HuH-7.5 (cell line): ENCODE measurements at places on chromosomes 7 and 10.

DNA sequence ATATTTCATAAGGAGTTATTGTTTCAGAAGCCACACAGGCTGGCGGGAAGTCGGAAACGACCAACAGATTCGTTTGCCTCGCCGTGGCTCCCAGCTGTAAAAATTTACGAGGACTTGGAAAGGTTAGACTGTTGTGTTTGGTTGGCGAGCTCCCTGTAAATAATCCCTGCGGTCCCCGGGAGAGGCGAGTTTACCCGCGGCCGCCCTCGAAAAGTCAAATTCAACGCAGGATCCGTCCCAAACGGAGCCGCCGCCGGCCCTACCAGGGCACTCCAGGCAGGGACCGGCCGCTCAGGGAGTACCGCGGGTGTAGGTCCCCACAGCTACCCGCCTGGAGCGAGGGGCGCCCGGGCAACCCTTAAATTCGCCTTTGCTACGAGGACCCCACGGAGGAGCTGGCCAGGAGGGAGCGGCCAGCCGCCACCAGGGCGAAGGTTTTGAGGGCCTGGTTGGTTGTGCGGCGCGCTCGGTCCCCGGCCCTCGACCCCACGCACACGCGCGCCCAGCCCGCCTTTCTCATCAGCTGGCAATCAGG, 726 bp upstream of the HOXA9 start:
- no peak for DNase-seq

- no peak for DNase-seq
These were observed 3.6 kb upstream of the HTR5A start for GRCh38 chr7:155066417-155066950.

GRCh38 chr10:15200626-15201025, 32.1 kb upstream of the NMT2 start:
- peak; percentile 33 for DNase-seq

- no peak for DNase-seq
These were observed 21.8 kb downstream of the STN1 start for GRCh38 chr10:103896225-103896624.

- DNase-seq, result no peak
These were observed 135.8 kb upstream of the TMEM72 start for GRCh38 chr10:44775402-44775741.

DNA sequence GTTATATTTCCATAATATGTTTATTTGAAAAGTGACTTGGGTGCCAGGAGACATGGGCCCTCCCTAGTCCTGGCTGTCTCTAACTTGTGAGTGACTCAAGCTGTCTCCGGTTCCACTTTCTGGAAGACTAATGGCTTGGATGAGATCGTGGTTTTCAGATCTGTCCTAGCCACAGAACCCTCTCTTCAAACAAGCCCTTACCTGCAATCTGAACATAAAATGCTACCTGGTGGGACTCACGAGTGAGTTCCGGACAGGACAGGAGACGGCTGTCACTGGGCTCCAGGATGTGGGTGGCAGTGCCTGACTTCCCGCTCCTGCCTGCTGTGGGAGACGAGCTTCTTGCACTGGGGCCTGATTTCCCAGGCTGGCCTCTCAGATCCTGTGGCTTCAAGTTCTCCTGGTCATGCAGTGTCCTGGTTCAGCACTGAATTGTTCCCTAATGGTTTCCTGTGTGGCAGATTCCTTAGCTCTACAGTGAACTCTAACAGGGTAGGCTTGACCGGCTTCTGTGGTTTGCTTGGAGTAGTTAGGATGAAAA, 26.0 kb upstream of the PFKFB3 start:
- no peak for DNase-seq

- DNase-seq, result no peak
These were observed 223.7 kb upstream of the HABP2 start for GRCh38 chr10:113329121-113329596.

DNA sequence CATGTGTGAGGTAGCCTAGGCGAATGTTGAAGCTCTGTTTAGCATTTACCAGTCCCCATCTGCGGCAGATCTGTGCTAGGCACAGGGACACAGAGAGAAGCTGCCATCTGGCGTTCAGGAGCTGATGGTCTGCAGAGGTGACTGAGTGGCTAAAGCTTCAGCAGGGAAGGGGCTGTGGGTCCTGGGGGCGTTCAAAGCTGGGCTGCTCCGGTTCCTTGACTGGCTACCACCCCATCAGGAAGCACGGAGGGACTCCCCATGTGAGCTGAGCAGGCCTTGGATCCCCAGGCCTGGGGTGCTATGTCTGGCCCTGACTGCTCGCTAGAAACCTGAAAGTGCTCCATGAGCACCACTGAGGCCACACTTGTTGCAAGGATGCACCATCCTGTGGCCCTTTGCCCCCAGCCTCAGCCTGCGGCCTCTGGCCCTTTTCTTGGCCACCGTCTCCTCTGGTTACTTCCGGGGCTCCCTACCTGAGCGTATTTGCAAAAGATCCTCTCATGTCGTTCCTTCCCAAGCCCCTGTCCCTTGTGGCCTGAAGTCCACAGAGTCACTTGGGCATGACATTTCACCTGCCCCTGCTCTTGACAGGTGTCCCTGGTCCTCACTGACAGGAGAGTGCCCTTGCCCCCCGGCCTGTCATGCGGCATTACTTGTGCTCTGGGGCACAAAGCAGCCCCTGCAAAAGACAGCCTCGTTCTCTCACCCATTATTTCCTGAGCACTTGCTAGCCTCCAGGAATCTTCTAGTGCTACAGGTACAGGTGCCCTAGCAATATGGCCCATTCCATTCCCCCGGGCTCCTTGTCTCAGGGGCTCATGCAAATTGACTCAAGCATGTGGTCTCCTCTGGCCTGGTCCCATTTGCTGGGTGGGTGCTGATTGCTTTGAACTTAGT, 108.1 kb downstream of the GLRX3 start:
- no peak for DNase-seq
